ENCODE measurements at places on chromosomes 6 and 20.

GRCh38 chr6:142242269-142242668 lies 59.5 kb upstream of the ADGRG6 start:
- no peaks in the 10 kb centered on the region for H3K27me3 ChIP-seq
- no peak overlapping the region for H3K4me3 ChIP-seq
- H3K4me1 ChIP-seq: no peaks in the 10 kb centered on the region
- no peak overlapping the region for H3K27ac ChIP-seq

- H3K36me3 ChIP-seq: peaks cover 37% of the 10 kb centered on the region
- no peak overlapping the region for H3K4me3 ChIP-seq
- H3K4me1 ChIP-seq: no peaks in the 10 kb centered on the region
- no peak for DNase-seq
These were observed 16.9 kb upstream of the BLTP3A start for GRCh38 chr6:34774967-34775366.

- H3K36me3 ChIP-seq: no peaks in the 10 kb centered on the region
- peak overlapping the region; percentile 55 for H3K4me3 ChIP-seq
- peaks cover 47% of the 10 kb centered on the region for H3K4me1 ChIP-seq
- peak; percentile 88 for DNase-seq
These were observed 2.5 kb downstream of the MYMX start for GRCh38 chr6:44219053-44219814.

DNA sequence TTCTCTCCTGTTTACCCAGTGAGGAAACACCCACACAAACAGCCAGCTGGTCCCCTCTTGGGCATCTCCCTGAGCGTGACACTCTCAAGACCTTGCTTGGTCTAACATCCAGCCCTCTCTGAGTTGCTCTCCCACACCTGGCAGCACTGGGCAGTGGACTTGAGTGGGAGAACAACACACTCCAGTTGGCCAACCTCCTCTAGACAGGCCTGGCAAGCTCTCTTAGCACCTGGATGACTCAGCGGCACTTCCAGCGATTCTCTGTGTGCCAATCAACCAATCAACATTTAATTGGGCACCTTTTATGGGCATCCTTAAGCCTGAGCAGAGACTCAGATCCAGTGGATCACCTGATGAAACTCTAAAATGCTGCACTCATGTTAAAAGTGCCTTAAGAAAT lies 76.6 kb upstream of the QKI start:
- no peaks in the 10 kb centered on the region for H3K36me3 ChIP-seq
- H3K4me3 ChIP-seq: no peak overlapping the region

- H3K27me3 ChIP-seq: no peaks in the 10 kb centered on the region
- no peak for DNase-seq
- no peak overlapping the region for H3K4me3 ChIP-seq
- H3K27ac ChIP-seq: no peak overlapping the region
These were observed 128.6 kb upstream of the HS3ST5 start for GRCh38 chr6:114471450-114471849.

- H3K4me1 ChIP-seq: no peaks in the 10 kb centered on the region
- H3K27me3 ChIP-seq: no peaks in the 10 kb centered on the region
- H3K27ac ChIP-seq: no peak overlapping the region
- no peak overlapping the region for H3K4me3 ChIP-seq
- DNase-seq: no peak
These were observed 157.0 kb downstream of the PLCB4 start for GRCh38 chr20:9225879-9226278.

DNA sequence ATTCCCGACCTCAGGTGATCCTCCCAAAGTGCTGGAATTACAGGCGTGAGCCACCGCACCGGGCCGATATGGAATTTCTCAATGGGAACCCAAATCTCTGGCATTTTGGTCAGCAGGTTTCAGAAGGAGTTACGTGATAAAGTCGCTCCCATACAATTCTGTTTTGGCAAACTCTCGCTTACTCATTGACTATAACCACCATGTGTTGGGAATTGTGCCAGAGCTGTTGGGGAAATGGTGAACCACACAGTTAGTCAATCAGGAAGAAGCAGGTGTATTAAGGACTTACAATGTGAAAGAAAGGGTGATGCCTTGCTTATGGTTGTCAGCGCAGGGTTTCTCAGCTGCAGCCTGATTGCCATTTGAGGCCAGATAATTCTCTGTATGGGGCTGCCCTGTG lies 410.5 kb downstream of the QKI start:
- H3K27me3 ChIP-seq: no peaks in the 10 kb centered on the region
- no peak overlapping the region for H3K4me3 ChIP-seq
- no peaks in the 10 kb centered on the region for H3K4me1 ChIP-seq

DNA sequence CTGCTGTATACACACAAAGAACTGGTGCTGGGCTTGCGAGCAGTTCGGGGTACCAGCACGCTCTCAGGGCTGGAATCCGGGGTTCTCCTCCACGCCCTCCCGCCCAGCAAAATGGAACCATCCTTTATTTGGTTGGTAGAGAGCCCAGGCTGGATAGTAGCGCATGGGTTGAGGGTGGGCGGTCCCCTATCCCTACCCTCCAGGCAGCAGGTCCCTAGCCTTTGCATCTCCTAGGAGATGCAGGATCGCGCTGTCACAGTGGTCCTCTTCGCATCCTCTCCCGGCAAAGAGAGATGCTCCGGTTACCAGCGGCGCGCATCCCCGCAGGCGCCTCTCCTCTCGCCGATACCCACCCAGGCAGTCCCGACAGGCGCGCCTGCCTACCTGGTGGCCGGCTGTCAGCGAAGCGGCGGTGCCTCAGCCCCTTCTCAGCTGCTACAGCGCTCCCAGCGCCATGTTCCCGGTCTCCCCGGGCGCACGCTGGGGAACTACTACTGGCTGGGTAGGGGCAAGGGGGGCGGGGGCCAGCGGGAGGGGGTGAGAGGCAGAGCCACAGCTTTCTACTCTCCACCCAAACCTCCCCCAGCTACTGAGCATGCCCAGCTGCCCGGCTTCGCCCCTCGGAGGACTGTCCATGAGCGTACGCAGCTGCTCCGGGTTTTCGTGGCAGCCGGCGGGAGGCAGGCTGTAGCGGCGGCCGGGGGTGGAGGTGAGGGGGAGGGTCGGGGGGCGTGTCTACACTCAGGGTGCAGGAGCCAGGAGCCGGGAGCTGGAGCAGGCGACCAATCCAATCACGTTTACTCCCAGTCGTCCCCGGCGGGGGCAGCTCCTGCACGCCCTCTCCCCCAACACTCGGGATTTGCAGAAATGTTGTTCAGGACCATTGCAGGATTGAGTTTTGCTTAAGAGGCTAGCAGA lies at the start of gene PAK5:
PAK5 (minus strand) TSS at position 699 of the 918 bp plus-strand sequence. CDS start 194,748 bp downstream, outside the sequence.
- H3K36me3 ChIP-seq: no peaks in the 10 kb centered on the region
- peaks cover 42% of the 10 kb centered on the region for H3K27me3 ChIP-seq
- H3K27ac ChIP-seq: no peak within 1 kb of the TSS
- peaks cover 4% of the 10 kb centered on the region for H3K4me1 ChIP-seq
- DNase-seq: peak; percentile 69

DNA sequence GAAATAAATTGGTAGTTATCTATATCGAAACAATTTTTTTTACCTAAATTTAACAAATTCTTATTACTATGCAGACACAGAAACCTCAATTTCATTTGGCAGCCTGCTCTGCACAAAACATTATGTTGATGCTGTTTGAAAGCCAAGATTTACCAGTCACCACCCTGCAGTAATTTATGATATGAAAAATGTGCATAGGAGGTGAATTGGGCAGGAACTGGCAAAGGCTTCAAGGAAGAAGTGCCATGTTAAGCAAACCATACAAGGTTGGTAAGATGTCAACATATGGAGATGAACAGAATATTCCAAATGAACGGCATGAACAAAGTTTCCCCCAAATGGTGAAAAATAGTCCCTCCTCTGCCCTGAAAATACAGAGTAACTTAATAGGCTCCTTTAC lies 54.2 kb upstream of the TAB2 start:
- DNase-seq: no peak
- H3K27me3 ChIP-seq: peaks cover 7% of the 10 kb centered on the region
- no peaks in the 10 kb centered on the region for H3K4me1 ChIP-seq
- no peaks in the 10 kb centered on the region for H3K36me3 ChIP-seq
- H3K4me3 ChIP-seq: no peak overlapping the region

GRCh38 chr6:4571011-4571410 lies 205.2 kb upstream of the CDYL start:
- H3K27ac ChIP-seq: no peak overlapping the region
- H3K4me3 ChIP-seq: no peak overlapping the region
- DNase-seq: no peak
- H3K36me3 ChIP-seq: no peaks in the 10 kb centered on the region
- H3K4me1 ChIP-seq: no peaks in the 10 kb centered on the region

DNA sequence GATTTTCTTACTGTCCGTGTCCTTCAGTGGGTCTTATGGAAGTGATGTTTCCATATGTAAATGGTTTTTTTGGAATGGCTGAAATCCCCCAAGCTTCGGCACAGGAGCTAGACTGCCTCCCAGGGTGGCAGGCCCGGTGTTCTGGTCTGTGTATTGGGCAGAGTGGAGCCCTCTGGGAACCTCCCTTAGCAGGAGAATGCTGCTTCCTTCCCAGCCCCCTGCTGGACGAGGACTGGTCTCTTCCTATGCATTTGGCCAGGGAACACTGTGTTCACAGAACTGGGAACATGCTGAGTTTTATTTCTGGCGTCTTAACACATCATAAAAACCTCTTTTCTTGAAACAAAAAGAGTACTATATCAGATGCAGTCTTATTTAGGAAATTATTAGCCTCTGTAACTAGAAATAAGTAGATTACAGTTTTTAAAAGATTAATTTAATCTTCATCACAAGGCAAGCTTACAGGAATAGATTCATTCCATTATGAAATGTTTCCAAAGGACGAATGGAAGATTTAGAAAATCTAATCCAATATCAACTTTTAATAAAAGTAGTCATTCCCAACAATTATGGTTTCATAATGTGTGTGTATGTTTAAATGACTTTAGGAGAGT lies 56.6 kb downstream of the SYTL3 start:
- peak overlapping the region; percentile 90 for H3K27ac ChIP-seq
- peaks cover 46% of the 10 kb centered on the region for H3K4me1 ChIP-seq
- H3K27me3 ChIP-seq: no peaks in the 10 kb centered on the region
- no peak overlapping the region for H3K4me3 ChIP-seq

GRCh38 chr6:72787391-72788031 lies 165.6 kb downstream of the KCNQ5 start:
- no peak overlapping the region for H3K27ac ChIP-seq
- no peaks in the 10 kb centered on the region for H3K4me1 ChIP-seq
- H3K4me3 ChIP-seq: no peak overlapping the region

DNA sequence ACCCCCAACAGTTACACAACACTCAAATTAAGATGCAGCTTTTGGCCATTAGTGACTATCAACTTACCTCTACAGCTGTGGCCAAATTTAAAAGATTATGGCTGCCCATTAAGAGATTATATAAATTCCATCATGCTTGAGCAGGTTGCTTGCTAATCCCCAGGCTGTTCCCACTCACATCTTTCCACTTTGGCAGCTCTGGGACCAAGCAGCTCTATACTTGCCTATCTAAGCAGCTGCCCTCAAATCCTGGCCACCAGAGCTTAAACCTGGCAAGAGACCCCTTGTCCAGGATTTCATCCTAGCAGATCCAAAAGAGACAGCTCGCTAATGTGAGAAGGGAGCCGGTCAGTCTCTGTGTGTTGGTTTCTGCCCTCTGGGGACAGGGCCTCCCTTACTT lies 127.9 kb downstream of the SLC23A2 start:
- no peaks in the 10 kb centered on the region for H3K4me1 ChIP-seq
- no peak for DNase-seq
- H3K36me3 ChIP-seq: peaks cover 24% of the 10 kb centered on the region
- H3K4me3 ChIP-seq: no peak overlapping the region
- no peak overlapping the region for H3K27ac ChIP-seq

- no peak overlapping the region for H3K27ac ChIP-seq
- no peak overlapping the region for H3K4me3 ChIP-seq
- peaks cover 9% of the 10 kb centered on the region for H3K36me3 ChIP-seq
- no peaks in the 10 kb centered on the region for H3K27me3 ChIP-seq
- peaks cover 10% of the 10 kb centered on the region for H3K4me1 ChIP-seq
These were observed 196.9 kb downstream of the TMEM242 start for GRCh38 chr6:157126183-157127098.

- H3K27ac ChIP-seq: no peak overlapping the region
- no peaks in the 10 kb centered on the region for H3K36me3 ChIP-seq
- no peaks in the 10 kb centered on the region for H3K4me1 ChIP-seq
- DNase-seq: no peak
- no peaks in the 10 kb centered on the region for H3K27me3 ChIP-seq
- no peak overlapping the region for H3K4me3 ChIP-seq
These were observed 223.4 kb upstream of the TAB2 start for GRCh38 chr6:149094156-149094555.

DNA sequence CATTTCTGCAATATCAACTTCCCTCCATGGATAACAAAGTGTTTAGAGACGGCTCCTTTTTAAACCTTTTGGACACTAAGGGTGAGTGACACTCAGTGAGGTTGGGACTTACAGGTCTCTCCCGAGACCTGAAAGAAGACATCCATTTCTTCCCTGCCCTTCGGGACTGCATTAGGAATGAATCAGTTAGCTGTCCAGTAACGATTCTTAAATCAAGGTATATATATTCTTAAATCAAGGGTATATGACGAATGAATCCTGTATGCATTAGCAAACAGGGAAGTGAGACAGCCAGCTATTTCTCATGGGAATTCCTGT lies 52.9 kb downstream of the EDN1 start:
- no peak for DNase-seq
- H3K27ac ChIP-seq: peak overlapping the region; percentile 91
- H3K36me3 ChIP-seq: no peaks in the 10 kb centered on the region
- no peak overlapping the region for H3K4me3 ChIP-seq
- H3K27me3 ChIP-seq: no peaks in the 10 kb centered on the region

DNA sequence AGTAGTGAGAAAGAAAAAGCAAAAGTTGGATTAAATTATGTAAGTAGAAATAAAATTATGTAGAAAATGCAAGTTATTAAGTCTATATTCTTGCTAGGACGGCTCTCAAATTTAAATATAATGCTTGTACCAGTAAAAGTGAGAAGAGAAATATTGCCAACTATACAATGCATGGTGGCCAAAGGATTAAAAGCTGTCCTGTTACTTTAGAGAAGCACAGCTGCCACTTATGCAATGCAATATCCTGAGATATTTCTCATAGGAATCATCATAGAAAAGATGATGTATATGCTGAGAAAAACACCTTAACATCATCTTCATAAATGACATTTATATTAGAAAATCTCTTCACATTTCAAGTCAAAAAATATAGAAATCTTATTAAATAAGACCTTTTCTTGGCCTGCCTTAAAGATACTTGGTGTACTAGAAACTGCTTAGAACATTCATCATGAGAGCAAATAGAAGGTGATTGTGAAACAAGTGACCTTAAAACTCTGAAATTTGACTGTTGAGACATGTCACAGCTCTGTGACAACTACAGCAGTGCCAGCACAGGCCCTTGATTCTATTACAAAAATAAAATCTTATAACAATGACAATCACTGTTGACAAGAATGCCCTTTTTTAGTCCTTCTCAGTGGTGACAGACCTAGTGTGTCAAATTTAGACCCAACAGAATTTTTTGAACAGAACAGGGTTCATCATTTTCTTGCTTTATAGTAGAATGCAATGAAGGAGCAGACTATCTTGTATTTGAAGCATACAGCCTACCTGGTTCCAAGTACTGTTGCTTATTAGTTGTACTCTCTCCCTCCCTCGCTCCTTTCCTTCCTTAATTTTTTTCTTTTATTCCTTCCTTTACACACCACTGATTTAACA lies 173.1 kb downstream of the CLVS2 start:
- no peaks in the 10 kb centered on the region for H3K36me3 ChIP-seq
- H3K27ac ChIP-seq: no peak overlapping the region
- DNase-seq: no peak
- no peaks in the 10 kb centered on the region for H3K27me3 ChIP-seq

- H3K27me3 ChIP-seq: no peaks in the 10 kb centered on the region
- H3K4me1 ChIP-seq: no peaks in the 10 kb centered on the region
- no peak overlapping the region for H3K4me3 ChIP-seq
- no peak overlapping the region for H3K27ac ChIP-seq
These were observed 33.2 kb upstream of the PNISR start for GRCh38 chr6:99458319-99458718.
